ENCODE measurements at places on chromosomes 6 and 20. TPM values are rescaled to one million over a fixed set of nuclear protein-coding genes. Genes with fewer than 3 reads are reported as not detected.

DNA sequence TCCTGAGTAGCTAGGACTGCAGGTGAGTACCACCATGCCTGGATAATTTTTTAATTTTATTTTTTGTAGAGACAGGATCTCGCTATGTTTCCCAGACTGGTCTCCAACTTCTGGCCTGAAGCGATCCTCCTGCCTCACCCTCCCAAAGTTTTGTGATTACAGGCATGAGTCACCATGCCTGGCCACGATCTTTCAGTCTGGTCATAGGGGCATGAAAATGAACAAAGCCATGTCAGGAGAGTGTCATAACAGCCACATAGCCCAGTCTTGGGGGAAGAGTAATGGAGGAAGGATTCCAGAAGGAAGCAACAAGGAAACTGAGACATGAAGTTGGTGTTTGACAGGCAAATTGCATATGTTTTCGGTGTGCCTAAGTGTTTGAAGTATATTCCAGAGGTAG, 17.0 kb upstream of the SNX3 start:
- no peak for DNase-seq

GRCh38 chr6:15267221-15267620, 21.4 kb downstream of the JARID2 start:
- no peak for DNase-seq

Gene VSTM2L
- total RNA-seq: 2.5 TPM

Gene UBE2J1
- 44.5 TPM for total RNA-seq
